ENCODE measurements at places on chromosomes 2 and 18.

- DNase-seq = no peak
Measured at GRCh38 chr18:53886058-53886457, 338.4 kb downstream of the MBD2 start.

- no peak for DNase-seq
Measured at GRCh38 chr2:226623587-226624368, 175.8 kb downstream of the IRS1 start.

- DNase-seq = peak; percentile 63
Measured at GRCh38 chr18:61551586-61551985, 218.4 kb downstream of the CDH20 start.

DNA sequence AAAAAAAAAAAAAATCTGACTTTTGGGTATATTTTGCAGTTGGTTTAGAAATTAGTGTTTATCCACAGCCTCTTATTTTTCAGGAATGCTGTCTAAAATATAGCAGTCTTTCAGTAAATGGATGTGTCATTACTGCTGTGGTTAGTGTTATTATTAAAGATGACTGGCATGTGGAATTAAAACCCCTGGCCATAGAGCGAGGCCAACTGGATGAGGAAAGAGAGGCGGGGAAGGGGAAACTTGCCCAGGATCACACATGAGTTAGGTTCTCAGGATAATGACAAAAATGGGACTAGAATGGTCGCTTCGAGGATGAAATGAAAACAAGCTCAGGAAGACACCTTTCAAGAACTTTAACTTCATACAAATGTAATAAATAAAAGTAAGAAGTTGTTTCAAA is 57.4 kb upstream of the APCDD1 start:
- no peak for DNase-seq

DNA sequence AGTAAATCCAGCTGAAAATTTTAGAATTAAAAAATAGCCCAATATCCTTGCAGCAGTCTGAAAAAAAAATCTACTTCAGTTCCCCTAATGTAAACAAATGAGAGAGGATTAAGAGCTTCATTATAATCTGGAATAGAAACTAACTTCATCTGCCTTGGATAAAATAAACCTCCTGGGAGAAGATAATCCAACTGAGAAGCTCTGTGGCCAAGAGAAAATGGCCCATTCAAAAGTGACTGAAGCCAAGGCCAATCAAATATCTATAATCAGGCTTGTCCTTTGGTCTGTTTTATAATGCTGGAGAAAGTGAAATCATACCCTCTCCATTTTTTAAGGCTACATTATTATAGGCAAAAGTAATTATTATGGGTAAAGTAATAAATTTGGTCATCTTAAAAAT is 110.0 kb downstream of the NEB start:
- DNase-seq = no peak

GRCh38 chr2:86194751-86195054 is 559 bp downstream of the IMMT start:
- DNase-seq = no peak

DNA sequence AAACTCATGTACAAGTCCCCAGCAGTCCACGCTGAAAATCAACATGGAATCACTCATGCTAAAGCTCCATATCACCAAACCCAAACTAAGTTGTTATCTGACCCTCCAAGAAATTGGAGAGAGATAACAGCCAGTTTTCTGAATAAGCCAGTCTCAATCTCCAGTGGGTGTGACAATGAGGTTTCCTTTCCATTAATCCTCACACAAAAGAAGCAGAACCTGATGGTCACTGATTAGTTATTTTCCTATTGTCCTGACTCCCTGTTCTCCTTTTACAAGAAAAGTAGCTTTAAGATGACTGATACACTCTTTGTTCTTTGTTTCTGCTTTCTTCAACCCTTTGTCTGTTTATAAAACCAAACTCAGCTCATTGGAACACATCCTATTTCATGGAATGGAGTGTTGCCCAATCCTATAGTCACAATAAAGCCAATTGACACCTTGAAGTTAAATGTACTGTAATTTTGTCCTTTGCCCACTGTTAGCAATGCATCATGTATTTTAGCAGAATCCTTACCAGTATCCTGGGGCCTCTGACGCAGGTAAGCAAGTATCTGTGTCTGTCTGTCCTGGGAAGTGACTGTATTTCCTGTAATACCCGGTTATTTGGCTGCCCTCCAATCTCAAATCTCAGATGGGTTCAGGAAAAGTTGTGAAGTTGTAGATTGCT is 30.6 kb upstream of the SH3RF3 start:
- DNase-seq = no peak

GRCh38 chr2:41379496-41380221 is 668.2 kb upstream of the PKDCC start:
- no peak for DNase-seq

- DNase-seq = no peak
Measured at GRCh38 chr2:74908748-74909444, 49.5 kb upstream of the POLE4 start.

DNA sequence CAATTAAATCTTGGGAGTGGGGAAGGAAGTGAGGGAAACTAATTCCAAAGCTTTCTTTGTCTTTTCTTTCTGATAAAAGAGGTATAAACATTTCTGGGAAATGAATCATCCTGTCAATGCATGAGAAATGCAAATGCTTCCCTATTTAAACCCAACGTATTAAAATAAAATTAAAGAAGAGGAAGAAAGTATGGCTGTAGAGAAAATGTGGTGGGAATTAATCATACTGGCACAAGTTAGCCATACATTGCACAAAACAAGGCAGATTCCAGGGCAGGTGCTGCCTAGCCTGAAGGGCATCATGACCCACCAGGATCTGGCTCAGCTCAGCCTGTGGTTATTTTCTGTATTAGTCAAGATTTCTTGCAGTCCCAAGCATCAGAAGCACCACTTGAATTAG is 338.0 kb downstream of the NYAP2 start:
- no peak for DNase-seq

DNA sequence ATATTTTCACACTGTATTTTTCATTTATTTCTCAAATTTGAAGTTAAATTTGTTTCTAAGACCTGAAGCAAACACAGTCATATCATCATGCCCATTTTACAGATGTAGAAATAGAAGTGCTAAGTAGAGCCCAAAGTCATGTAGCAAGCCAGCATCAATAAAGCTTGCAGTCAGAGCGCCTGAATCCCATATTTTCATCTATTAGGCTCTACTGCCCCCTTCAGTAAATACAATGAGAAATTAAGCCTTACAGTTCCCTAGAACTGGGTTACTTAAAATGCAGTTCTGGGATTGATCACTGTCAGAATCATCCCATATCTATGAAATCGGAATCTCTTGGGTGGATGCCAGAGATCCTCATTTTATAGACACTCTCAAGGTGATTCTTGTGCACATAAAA is 419.9 kb downstream of the TGIF1 start:
- peak; percentile 32 for DNase-seq

GRCh38 chr18:12879840-12880540 is 4.0 kb downstream of the PTPN2 start:
- DNase-seq = peak; percentile 51

DNA sequence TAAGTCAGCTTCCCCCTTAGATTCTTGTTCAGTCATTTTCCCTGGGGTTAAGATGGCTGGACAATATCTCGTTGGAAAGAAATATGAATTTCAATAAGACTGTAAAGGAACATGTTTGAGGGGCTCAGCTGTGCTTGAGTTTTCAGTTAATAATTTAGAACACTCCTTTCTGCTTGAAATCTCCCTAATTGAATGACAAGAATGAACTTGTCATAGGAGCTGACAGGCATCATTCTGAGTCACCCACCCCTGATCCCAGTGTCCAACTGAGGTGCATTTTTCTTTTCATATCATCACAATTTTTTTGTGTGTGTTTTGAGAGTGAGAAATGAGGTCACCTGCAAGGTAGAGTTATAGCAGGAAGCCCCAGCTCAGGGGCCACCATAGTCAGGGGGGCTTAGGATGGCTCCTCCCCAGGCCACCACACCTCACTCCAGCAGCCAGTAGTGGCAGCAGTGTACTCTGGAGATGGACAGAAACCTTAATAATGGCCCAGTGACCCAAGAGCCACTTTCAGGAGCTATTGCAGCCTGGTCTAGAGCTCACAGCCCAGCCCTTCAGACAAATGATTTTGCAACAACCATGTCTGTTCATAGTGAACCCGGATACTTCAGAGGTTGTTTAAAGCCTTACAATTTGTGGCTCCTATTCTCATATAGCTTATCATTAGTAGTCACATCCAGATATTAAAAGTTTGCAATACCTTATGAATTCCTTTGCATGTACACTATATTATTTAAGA is 174.5 kb downstream of the MAIP1 start:
- DNase-seq = no peak

DNA sequence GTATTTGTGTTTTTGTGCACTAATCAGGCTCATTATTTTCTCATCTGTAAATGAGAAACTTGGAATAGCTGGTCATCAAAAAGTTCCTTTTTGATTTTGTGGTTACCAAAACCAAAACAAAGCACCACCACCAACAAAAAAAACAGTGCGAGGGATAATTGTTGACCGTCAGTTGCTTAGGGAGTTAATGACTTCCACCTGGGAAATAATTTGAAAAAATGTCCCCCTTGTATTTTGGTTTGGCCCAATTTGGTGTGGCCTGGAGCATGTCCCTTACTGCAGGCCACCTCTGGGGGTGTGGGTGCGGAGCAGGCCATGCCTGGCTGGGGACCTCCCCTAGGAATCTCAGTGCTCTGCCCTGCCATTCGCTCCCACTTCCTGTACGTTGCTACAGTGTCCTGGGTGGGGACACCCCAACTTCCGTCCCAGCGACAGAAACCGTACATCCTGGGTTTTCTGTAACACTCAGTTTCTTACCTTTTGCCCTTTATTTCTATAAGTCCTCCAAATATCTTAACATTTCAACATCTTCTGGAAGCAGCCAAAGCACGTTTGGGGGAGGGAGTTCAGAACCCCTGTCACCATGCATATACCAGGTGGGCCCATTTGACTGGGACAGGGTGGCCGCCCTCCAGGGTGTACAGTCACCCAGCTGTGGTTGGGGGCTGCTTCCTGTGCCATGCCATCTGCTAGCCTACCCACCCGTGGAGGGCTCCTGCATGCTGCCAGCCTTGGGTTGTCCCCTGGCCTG is 31.3 kb downstream of the NCK2 start:
- DNase-seq = no peak

DNA sequence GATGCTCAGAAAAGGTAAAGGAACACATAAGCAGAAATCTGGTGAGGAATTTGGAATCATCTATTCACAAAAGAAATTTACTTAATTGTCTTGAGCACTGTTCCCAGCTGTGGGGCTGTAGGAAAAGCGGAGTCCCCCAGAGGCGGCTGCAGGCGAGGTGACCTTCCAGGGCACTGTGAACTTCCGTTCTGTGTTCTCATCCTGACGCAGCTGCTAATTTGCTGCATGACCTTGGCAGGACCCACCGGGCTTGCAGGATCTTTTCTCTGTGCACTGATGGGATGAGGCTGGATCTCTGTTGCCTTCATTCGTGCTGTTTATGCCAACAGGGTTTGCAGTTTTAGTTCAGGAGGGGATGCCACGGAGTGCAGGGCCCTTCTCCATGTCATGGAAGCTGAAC is 301.9 kb upstream of the MYT1L start:
- DNase-seq = no peak

DNA sequence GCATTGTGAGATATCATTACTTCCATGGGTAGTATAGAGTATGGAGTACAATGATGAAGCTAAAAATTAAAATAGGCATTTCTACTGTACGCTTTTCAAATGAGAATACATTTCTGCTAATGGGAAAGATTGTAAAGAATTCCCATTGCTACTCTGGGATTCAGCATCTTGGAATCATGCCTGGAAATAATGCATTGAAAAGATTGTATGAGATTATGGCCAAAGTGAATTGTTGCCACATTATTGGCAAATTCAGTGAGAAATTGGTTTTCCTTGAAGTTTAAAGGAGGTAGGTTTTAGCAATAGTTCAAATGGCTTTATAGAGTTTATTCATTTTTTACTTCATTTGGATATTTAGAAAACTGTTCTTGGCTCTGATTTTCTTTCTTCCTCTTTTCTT is 157.9 kb downstream of the GULP1 start:
- DNase-seq = no peak

- DNase-seq = peak; percentile 55
Measured at GRCh38 chr18:25230658-25231326, 121.2 kb downstream of the ZNF521 start.

DNA sequence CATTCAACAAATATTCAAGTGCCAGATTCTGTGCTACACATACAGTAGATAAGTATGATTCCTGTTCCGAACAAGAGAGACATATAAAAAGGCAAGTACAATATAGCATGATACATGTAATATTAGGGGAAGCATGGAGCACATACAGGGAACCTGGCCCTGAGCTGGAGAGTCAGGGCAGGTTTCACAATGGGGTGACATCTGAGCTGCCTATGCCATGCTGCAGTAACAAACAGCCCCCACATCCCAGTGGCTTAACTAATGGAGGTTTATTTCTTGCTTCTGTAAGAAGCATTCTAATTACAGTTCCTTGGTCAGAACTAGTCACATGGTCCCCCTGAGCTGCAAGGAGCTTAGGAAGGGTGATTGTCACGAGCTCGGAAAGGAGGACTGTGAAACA is 27.3 kb upstream of the TACR1 start:
- no peak for DNase-seq

DNA sequence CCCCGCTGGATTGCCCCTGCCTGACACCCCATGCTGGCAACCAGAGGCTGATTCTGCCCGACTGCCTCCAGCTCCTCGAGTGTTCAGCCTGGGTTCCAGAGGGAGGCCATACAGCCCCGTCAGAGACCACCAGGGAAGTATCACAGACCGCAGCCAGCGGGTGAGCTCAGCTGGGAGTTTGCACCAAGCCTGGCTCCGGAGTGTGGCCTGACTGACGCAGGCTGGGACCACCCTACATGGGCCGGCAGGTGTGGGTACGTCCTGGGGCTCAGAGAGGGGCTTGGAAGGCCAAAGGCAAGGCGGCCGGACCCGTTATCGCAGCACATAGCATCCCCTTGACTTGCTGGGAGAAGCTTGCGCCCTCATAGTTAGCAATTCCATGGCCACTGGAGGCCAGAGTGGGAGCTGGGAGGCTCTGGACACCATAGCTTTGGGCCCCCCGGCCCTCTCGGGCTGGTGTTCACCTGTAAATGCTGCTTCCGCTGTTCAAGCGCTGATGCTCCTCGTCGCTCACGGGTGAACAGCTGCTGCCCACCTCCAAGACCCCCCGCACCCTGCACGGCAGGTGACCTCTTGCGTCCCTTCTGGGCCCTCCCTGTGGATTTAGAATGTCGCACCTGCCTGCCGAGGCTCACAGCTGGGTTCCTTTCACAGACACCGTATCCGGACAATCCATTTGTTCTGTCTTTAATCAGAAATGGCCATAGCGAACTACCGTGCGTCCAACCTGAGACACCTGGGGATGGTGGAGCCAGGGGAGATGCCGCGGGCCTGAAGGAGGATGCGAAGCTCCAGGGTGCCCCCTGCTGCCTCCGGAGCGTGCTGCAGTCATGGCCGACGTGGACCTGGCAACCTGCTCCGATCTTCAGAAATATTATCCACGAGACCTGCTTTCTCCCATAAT is 31.2 kb upstream of the SLC66A3 start:
- peak; percentile 74 for DNase-seq

Measured in KBM-7 (cell line).